ENCODE measurements at places on chromosomes 1 and 21.

DNA sequence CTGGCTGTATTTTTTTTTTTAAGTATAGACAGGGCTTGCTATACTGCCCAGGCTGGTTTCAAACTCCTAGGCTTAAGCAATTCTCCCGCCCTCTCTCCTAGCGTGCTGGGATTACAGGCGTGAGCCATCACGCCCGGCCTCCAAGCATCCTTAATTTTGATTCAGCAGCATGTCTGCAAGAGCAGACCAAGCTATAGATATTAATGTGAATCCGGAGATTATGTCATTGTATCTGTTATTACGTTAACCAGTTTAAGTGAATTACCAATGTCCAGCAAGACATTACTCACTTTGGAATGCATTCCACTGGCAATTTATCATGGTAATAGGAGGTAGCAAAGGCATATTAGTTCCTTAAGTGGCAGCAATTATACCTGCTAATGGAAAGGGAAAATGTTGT lies 179.7 kb downstream of the CHRM3 start:
- no peak for DNase-seq

DNA sequence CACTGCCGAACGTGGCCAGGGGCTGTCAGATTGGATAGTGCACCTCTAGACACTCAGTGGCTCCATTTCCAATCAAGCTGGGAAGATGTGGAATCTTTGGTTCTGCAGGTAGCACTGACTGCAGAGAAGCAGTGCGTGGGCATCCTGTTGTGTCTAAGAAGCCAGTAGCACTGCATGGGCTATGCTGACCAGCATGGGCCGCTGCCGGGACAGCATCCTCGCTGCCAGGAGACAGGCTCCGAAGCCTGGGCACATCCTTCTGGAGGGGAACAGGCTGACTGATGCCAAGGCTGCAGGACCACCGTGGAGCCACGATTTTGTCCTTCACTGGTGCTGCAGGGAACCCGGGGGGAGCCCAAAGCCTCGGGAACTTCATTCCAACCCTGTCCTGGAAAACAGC lies 649.4 kb downstream of the NPHP4 start:
- no peak for DNase-seq

DNA sequence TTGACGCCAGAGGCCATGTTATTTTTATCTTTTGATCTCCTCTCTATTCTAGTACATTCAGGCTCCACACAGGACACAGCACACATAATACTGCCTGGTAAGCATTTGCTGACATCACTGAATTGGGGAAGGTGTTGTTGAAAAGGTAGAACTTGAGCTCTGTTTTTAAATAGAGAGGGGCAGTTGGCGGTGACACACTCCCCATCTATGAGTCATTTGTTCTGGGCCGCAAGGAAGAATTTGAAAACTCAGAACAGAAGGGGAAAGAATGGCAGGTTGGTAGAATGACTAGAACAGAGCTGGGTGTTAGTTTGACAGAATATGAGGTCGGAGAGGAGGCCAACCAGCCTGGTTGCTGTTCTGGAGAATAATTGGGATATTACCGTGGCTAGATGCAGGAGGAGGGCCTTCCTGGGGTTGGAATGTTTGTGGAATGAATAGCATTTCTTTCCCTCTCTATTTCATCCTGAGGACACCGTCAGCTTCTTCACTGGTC lies 52.1 kb upstream of the ERRFI1 start:
- no peak for DNase-seq

DNA sequence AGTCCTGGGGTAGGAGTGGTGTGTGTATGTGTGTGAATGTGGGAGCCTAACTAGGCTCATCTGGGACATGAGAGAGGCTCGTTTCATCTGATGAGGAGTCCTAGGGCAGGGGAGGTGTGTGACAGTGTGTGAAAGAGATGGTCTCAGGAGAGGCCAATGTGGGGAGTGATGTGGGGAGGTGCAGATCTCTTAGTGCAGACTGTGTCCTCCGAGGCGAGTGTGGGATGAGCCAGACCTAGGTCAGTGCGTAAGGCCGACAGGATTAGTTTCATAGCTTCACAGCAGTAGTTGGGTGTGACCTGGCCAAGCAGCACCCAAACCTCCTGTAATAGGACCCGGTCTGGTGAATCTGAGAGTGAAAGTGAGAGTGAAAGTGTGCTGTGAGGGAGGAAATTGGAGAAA lies 94.7 kb downstream of the LIPI start:
- DNase-seq = no peak

GRCh38 chr1:7320661-7321060 lies 450.4 kb upstream of the VAMP3 start:
- DNase-seq = no peak

DNA sequence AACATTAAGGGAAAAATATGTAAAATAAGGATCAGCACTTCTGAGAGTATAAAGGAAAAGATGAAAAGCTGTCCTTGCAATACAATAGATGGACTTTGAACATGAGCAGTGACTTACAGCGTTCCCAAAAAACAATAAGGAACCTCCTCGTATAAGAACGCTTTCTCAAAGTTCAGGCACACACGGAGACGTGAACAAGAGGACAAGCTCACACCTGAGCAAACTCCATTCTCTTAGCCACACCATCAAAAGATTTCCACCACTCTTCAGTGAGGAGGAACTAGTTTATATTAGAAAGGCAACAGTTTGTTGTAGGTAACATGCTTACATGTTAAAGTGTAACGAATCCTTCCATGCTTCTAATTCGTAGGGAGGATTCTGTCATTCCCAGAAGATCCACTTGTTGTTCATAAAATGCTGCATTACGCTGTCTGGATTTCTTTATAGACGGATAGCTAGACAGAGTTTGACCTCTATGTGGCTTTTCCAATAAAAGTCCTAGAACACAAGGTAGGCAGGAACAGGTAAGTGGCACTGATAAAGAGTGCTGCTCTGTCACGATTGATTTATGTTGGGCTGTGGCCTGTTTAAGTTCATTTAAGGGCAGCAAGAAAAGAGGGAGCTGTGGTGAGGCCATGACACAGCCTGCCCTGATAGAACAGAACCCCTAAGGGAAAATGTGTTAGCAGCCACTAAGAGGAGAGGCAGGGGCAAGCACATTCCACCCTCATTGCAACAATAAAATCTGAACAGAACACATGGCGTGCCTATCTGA lies 37.0 kb upstream of the ATP1A1 start:
- no peak for DNase-seq

- DNase-seq = no peak
These were observed 198.1 kb upstream of the USP24 start for GRCh38 chr1:55413286-55413685.

- no peak for DNase-seq
These were observed 3.4 kb upstream of the MARCKSL1 start for GRCh38 chr1:32339363-32339978.

- DNase-seq = no peak
These were observed 1.6 kb downstream of the HPCAL4 start for GRCh38 chr1:39689635-39690034.

- no peak for DNase-seq
These were observed 2.5 kb upstream of the SLC6A9 start for GRCh38 chr1:44033756-44034155.

GRCh38 chr1:208239473-208240381 lies 4.5 kb downstream of the PLXNA2 start:
- DNase-seq = no peak

DNA sequence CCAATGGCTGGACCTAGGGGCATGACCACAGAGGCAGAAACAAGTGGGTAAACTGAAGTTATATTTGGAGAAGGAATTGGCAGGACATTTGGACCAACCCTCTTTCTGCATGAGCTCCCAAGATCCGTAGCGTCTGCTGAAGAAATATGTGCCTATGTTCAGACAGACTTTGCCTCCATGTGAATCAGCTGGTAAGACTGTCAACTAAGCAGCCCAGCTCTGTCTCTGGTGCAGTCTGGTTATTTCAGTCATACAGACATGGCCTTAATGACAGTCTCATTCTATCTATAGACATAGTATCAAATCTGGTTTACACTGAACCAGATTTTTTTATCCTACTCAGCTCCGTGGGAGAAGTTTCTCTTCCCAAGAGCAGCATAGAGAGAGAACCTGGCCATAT lies 63.1 kb upstream of the PBX1 start:
- no peak for DNase-seq

DNA sequence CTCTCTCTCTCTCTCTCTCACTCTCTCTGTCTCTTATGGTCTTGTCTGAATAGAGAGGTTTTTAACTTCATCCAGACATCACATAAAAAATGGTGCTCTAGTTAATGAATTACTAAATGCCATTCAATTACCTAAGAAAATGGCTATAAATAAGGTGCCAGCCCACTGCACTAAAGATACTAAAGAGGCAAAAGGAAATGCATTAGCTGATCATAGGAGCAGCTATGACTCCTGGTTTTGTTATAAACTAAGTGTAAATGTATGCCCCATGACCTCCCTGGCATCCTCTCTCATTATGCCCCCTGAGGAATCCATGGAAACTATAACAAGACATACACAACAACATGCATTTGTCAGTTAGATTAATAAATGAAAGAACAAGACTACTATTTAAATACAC lies 57.5 kb upstream of the PDC start:
- DNase-seq = no peak

- DNase-seq = no peak
These were observed 13.1 kb downstream of the OPTC start for GRCh38 chr1:203506858-203507626.

DNA sequence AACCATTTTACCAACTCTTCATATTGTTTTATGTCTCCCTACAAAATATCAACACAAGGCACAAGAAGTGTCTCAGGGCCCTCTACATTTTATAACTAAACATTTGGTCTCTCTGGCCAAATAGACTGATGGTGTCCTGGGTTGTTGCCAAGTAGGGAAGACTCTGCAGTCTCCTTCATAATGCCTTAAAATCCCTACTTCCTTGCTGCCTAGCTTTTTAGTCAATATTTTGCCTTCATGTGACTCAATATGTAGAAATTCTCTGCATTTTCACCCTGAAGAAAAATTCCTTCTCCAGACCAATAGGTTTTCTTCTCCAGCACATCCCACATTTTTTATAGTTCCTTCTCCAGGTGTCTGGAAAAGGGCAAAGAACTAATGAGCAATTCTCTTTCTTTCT lies 72.6 kb upstream of the IPO9 start:
- no peak for DNase-seq

- DNase-seq = no peak
These were observed 227.0 kb upstream of the B3GALT2 start for GRCh38 chr1:193413376-193413775.

DNA sequence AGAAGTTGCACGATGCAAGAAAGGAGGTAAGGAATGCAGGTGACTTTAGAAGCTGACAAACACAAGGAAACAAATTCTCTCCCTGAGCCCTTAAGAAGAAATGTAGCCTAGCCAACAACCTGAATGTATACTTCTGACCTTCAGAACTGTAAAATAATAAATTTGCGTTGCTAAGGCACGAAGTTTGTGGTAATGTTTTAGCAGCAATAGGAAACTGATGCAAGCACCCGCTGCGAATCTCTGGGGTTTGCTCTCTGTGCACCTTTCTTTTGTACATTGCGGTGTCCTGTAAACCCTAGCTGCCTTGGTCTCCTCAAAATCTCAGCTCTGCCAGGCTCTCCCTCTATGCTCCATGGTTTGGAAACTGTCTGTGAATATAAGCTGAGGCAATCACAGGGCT lies 15.1 kb downstream of the CD53 start:
- no peak for DNase-seq

DNA sequence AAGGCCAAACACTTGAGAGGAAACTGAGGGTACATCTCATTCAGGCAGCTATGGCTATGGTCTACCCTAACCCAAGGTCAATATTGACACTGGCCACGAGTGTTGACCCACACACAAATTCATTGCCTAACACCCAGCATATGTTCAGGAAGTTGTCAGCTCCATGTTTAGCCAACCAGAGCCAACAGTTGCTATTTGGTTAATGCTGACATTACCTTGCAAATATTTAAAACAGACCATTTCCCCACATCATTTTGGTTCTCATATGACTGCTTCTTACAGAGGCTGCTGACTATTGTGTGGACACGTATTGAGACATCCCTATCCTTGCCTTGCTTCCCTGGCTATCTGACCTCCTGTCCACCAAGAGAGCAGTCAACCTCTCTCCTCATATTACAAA lies 97.3 kb downstream of the LMX1A start:
- no peak for DNase-seq

DNA sequence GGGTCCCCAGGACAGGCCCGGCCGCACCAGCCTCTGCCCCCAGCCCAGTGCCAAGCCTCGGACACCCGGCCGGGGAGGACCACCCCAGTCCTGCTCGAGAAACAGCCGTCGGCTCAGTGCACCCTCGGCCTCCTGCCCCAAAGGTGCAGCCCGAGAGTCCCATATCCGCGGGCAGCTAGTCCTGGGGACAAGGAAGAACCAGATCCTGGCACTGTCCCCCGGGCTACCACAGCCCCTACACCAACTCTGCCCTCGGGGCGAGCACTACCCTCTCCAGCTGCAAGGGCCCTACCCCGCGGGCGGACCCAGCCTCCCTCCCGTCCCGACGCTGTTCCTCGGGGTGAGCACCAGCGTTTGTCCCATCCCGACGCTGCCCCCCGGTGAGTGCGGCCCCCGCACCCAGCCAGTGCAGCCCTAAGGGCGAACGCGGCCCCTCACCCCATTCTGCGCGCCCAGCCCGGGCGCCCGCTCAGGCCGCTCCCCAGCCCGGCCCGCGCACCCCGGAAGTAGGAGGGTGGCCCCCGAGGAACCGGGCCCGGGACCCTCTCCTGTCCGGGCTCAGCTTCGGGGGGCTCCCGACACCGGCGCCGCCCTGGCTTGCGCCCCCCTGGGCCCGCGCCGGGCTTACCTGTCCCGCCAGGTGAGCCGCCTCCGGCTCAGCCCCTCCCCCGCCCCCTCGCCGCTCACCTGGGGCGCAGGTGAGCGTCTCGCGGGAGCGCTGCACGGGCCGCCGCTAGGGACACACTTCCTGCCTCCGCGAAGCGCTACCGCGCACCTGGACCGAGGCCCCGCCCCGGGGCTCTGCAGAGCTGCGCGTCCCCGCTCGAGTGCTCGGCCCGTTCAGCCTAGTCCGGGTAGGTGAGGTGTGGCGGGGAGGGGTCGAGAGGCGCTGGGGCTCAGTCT lies at the start of gene KDF1:
Gene KDF1 (minus strand): TSS at position 747 of the 903 bp plus-strand sequence. CDS start 8,088 bp downstream, outside the sequence.
- peak; percentile 59 for DNase-seq

DNA sequence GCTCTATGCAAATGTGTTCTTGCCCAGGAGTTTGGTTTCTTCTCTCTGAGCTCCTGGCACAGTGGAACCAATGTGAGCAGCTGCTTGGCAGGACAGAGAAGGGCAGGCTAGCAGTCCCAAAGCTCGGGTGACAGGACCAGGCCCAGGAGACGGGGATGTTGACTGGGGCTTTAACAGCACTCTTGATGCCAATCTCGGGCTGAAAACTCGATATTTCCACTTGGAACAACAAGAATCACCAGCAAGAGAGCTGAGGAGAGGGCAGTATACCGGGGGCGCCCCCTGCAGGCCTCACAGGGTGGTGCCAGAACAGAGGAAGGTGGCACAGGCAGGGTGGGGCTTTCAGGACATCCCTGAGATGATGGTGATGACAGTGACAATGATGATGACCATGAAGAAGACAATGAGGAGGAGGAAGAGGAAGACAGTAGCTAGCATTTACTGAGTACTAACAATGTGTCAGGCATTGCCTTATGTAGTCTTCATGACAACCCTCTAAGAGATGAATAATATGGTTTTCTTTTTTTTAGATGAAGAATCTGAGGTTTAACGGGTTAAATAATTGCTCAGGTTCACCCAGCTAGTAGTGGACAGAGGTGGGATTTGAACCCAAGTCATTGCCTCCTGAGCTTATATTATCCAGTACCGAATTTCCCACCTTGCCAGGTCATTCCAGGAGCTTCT lies 2.7 kb upstream of the KCNJ9 start:
- DNase-seq = peak; percentile 57

- DNase-seq = no peak
These were observed 1660.1 kb upstream of the B3GALT2 start for GRCh38 chr1:194846488-194846887.

Measured in naive thymus-derived CD8-positive, alpha-beta T cell (primary cell).